ENCODE measurements at places on chromosomes 16 and 17. TPM values are rescaled to one million over a fixed set of nuclear protein-coding genes. Genes with fewer than 3 reads are reported as not detected.

Gene G6PC1
- total RNA-seq: not detected

Gene NDRG4
- 3.1 TPM for total RNA-seq

Gene TRIM25
- 65.6 TPM for total RNA-seq

Gene CORO6
- 6.2 TPM for total RNA-seq

Gene C16orf82
- total RNA-seq: not detected

Gene PRR11
- total RNA-seq: 43.5 TPM

Gene SHISA6
- total RNA-seq: not detected

Gene DDX52
- 37.9 TPM for total RNA-seq

Gene SULT1A3
- 11.6 TPM for total RNA-seq

Gene DNASE1L2
- 1.4 TPM for total RNA-seq

Gene HEXIM1
- total RNA-seq: 34.6 TPM

Gene KRT39
- not detected for total RNA-seq

Gene TMEM204
- total RNA-seq: 22.6 TPM

Gene TNFRSF13B
- not detected for total RNA-seq

Gene NFATC2IP
- 79.8 TPM for total RNA-seq

Gene PRSS36
- 0.31 TPM for total RNA-seq

Gene SLC5A2
- total RNA-seq: not detected

Gene TLCD2
- 0.21 TPM for total RNA-seq

Gene ZNF469
- total RNA-seq: 1.5 TPM

Gene TBC1D3B
- 3.3 TPM for total RNA-seq

Gene DUXB
- not detected for total RNA-seq

Gene SPATA32
- 0.25 TPM for total RNA-seq

Gene RHBDL3
- 0.13 TPM for total RNA-seq

Gene KRT17
- total RNA-seq: not detected

Gene NLK
- 12.9 TPM for total RNA-seq

Gene KRTAP4-4
- not detected for total RNA-seq

Gene KRTAP4-1
- not detected for total RNA-seq

Gene HBQ1
- total RNA-seq: 1.3 TPM

Gene TOM1L1
- total RNA-seq: 0.36 TPM

Gene FOXJ1
- 0.99 TPM for total RNA-seq

Gene CMIP
- total RNA-seq: 29.1 TPM

Gene KRTAP17-1
- total RNA-seq: not detected

Gene CUEDC1
- 0.30 TPM for total RNA-seq

Gene KRTAP4-5
- total RNA-seq: not detected

Gene MRPS34
- 199 TPM for total RNA-seq

Gene KRTAP3-2
- not detected for total RNA-seq

Gene NPIPA8
- 7.0 TPM for total RNA-seq

Gene CES4A
- 4.5 TPM for total RNA-seq

Gene AXIN1
- total RNA-seq: 24.7 TPM

Gene CHST4
- not detected for total RNA-seq

Gene CRHR1
- total RNA-seq: not detected

Gene SHCBP1
- total RNA-seq: 42.2 TPM

Gene SEZ6
- not detected for total RNA-seq

Gene KCNH6
- total RNA-seq: not detected

Gene CDH16
- total RNA-seq: not detected

Gene TEX14
- 0.25 TPM for total RNA-seq

Gene KRTAP4-3
- not detected for total RNA-seq

Gene DHRS7C
- total RNA-seq: not detected

Gene SMARCD2
- 95.2 TPM for total RNA-seq

Gene FXR2
- 47.2 TPM for total RNA-seq

Gene METTL16
- 69.6 TPM for total RNA-seq

Gene RGS9
- total RNA-seq: 1.3 TPM

Gene TERB1
- not detected for total RNA-seq

Gene GIT1
- total RNA-seq: 85.2 TPM

Gene TMED6
- total RNA-seq: 1.4 TPM
